PC-3 (cell line): ENCODE measurements at places on chromosomes 13 and 19.
A peak's percentile ranks its signal among the peaks of the same experiment; 100 is the strongest.

- no peak for DNase-seq
Measured at GRCh38 chr13:46006688-46007452, 45.7 kb downstream of the ZC3H13 start.

- DNase-seq, result peak; percentile 48
Measured at GRCh38 chr13:40149611-40150274, 494.3 kb downstream of the COG6 start.

DNA sequence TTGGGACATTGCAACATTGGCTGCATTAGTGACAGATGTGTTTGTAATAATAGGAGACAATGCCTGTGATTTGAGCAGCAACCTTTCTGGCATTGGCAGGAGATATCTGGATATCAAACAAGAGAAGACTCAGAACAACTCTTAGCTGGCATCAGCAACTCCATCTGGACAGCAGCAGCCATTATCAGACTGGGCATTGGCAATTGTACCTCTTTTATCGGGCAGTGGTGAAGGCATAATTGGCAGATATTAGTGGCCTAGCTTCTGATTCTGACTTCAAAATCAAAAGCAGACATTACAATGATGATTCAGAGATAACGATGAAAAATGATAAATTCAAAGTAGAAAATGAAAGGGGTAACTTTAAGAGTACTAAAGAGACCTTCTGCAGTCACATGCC is 1193.7 kb downstream of the EFNB2 start:
- DNase-seq, result no peak

GRCh38 chr19:19053508-19054314 is 10.1 kb upstream of the SLC25A42 start:
- peak; percentile 36 for DNase-seq

DNA sequence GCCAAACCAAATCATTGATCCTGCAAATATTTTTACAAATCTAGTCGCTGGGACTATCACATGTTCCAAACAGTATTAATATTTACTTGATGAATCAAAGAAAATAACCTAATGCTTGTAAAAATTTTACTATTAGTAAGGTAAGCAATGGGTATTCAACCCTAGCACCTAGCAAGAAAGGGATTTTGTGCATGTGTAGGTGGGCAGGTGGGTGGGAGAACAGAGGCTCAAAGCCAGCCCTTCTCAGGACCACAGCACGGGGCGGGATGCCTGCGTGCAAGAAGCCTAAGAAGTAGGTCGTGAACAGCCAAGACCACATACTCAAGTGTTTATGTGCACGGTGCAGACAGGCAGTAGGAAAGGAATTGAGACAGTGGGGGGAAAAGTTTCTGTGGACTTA is 26.6 kb downstream of the DOCK9 start:
- no peak for DNase-seq

DNA sequence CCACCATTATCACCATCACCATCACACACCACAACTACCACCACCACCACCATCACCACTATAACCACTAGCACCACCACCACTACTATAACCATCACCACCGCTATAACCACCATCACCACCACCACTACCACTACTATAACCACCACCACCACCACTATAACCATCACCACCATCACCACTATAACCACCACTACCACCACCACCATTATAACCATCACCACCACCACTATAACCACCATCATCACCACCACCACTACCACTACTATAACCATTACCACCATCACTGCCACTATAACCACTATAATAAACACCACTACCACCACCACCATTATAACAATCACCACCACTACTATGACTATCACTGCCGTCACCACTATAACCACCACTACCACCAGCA is 173.2 kb downstream of the DCLK1 start:
- DNase-seq, result no peak

- DNase-seq, result peak; percentile 99
Measured at GRCh38 chr19:18322759-18323460, at the start of gene LSM4. TSS of gene LSM4 (minus strand) at chr19:18323076. CDS start at chr19:18323020, 56 bp downstream.

- DNase-seq, result peak; percentile 82
Measured at GRCh38 chr19:5805462-5806132, 730 bp downstream of the NRTN start.

- peak; percentile 84 for DNase-seq
Measured at GRCh38 chr13:27360562-27360961, 63.9 kb upstream of the GTF3A start.

GRCh38 chr13:48477191-48477855 is 55.6 kb downstream of the RCBTB2 start:
- no peak for DNase-seq

- DNase-seq, result peak; percentile 89
Measured at GRCh38 chr13:50320271-50320862, 305.1 kb downstream of the KCNRG start.
